ENCODE measurements at places on chromosomes 1 and 21. TPM values are rescaled to one million over a fixed set of nuclear protein-coding genes. Genes with fewer than 3 reads are reported as not detected.

DNA sequence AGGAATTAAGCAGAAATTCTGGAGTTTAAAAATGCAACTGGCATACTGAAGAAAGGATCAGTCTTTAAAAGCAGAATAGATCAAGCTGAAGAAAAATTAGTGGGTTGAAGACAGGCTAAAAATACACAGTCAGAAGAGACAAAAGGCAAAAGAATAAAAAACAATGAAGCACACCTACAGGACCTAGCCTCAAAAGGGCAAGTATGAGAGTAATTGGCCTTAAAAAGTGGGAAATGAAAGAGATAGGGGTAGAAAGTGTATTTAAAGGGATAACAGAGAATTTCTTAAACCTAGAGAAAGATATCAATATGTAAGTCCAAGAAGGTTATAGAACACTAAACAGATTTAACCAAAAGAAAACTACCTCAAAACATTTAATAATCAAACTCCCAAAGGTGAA lies 152.4 kb downstream of the GPATCH2 start:
- no peaks in the 10 kb centered on the region for H3K27me3 ChIP-seq
- no peak for DNase-seq
- no peak overlapping the region for H3K27ac ChIP-seq
- H3K4me1 ChIP-seq, result peaks cover 25% of the 10 kb centered on the region

GRCh38 chr1:231985296-231986023 lies 358.9 kb downstream of the DISC1 start:
- H3K27me3 ChIP-seq, result no peaks in the 10 kb centered on the region
- no peak for DNase-seq
- no peaks in the 10 kb centered on the region for H3K36me3 ChIP-seq
- peaks cover 2% of the 10 kb centered on the region for H3K4me1 ChIP-seq
- H3K4me3 ChIP-seq, result no peak overlapping the region

DNA sequence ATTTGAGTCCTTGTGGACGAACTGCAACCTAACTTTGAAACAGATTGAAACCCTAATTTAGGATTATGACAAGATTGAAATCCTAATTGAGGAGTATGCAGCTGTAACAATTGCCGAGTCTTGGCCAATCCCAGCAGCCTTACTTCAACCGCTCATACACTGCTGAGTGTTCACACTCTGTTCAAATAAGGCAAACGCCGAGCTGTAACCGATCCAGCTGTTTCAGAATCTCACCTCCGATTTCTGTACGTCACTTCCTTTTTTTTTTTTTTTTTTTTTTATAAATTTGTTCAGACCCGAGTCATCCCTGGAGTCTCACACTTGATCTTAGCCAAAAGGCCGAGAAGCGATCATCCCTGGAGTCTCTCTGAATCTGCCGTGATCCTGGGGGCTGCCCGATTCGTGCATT lies 22.3 kb upstream of the ATP5PO start:
- H3K36me3 ChIP-seq, result peaks cover 73% of the 10 kb centered on the region
- no peak overlapping the region for H3K4me3 ChIP-seq
- no peak for DNase-seq

DIO1 gene
- total RNA-seq, result not detected

DNA sequence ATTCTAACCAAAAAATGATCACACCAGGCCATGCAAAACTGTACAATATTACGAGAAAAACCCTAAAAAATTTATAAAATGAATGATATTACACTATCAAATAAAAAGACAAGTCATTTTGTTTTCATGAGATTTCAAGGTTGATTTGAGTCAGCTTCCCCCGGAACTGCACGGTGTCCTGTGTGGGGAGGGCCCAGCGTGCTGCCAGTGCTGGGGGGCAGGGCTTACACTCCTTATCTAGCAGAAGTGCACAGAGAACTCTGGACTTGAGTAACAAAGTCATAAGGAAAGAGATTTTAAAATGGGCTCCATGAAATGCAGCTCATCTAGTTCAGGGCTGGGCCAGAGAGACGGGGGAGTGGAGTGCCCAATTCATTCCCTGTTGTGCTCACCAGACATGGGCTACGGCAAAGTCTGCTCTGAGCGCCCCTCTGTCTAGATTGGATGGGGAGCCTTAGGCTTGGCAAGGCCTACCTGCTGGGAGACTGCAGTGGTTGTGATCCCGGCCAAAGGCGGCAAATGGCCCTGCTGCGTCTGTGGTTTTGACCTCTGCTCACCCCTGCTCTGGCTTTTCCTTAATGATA lies 50.1 kb downstream of the COQ8A start:
- peak overlapping the region; percentile 81 for H3K27ac ChIP-seq
- no peak overlapping the region for H3K4me3 ChIP-seq
- peaks cover 4% of the 10 kb centered on the region for H3K36me3 ChIP-seq
- no peaks in the 10 kb centered on the region for H3K27me3 ChIP-seq
- H3K4me1 ChIP-seq, result peaks cover 27% of the 10 kb centered on the region

ZZZ3 gene
- 39.5 TPM for total RNA-seq

COL6A2 gene
- 2.5 TPM for total RNA-seq

DNA sequence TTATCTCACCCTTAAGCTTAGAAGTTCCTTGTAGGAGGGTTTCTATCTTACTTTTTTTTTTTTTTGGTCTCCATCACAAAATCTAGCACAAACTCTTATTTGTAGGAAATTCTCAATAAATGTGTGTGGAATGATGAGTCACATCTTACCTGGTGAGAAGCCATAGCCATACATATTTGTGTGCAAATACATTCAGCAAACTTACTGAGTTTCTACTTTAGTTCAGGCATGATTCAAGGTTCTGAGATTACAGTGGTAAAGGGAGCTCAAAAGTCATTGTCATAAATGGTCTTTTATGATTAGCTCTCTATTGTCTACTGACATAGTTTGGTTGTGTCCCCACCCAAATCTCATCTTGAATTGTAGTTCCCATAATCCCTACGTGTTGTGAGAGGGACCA lies 193.1 kb upstream of the UBE2U start:
- no peak overlapping the region for H3K4me3 ChIP-seq
- no peak overlapping the region for H3K27ac ChIP-seq
- peaks cover 9% of the 10 kb centered on the region for H3K4me1 ChIP-seq
- no peaks in the 10 kb centered on the region for H3K36me3 ChIP-seq

CRP gene
- not detected for total RNA-seq

- no peaks in the 10 kb centered on the region for H3K27me3 ChIP-seq
- H3K4me1 ChIP-seq, result no peaks in the 10 kb centered on the region
- no peak overlapping the region for H3K4me3 ChIP-seq
These were observed 188.3 kb upstream of the MAP1LC3C start for GRCh38 chr1:242187171-242187570.

CFAP126 gene
- total RNA-seq, result not detected

GRCh38 chr1:169473347-169473746 lies 12.4 kb downstream of the SLC19A2 start:
- no peak overlapping the region for H3K4me3 ChIP-seq
- DNase-seq, result no peak
- no peaks in the 10 kb centered on the region for H3K4me1 ChIP-seq
- H3K27me3 ChIP-seq, result no peaks in the 10 kb centered on the region
- H3K36me3 ChIP-seq, result peaks cover 6% of the 10 kb centered on the region
- no peak overlapping the region for H3K27ac ChIP-seq

DNA sequence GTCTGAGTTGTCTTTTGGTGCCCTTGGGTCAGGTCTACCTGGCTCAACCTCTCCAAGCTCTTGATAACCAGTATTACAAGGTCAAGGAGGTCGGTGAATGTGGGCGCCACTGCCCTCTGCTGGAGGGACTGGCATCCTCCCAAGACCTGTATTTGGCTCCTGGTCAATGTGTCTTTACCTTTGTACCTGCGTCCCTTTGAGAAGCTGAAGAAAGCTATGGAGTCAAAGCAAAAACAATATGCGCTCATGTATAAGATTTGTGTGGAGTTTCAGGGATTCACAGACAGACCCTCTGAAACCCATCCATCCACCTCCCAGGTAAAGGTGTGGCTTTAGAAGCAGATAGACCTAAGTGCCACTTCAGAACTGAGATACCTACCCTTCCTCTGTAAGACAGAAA lies 61.8 kb upstream of the NBL1 start:
- H3K4me1 ChIP-seq, result peaks cover 12% of the 10 kb centered on the region
- no peak overlapping the region for H3K27ac ChIP-seq
- peak; percentile 77 for DNase-seq
- H3K36me3 ChIP-seq, result no peaks in the 10 kb centered on the region

GRCh38 chr1:36258960-36259344 lies 34.7 kb downstream of the THRAP3 start:
- H3K27ac ChIP-seq, result no peak overlapping the region
- DNase-seq, result no peak
- no peak overlapping the region for H3K4me3 ChIP-seq
- peaks cover 27% of the 10 kb centered on the region for H3K36me3 ChIP-seq

DNA sequence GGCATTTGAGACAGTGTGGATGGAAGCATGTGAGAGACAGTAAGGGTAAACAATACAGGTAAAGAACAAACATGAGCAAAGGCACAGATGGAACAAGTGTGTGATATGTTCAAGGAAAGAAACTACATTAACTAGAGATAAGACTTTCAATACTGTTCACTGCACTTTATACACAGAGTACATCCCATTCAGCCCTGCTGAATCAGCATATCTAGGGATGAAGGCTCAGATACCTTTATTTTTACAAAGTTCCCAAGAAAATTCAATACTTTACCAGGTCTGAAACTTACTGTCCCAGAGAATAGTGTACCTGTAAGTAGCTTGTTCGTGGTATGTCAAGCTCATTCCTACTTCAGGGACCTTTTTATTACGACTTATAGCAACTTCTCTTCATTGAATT lies 122.5 kb downstream of the LHX4 start:
- no peaks in the 10 kb centered on the region for H3K4me1 ChIP-seq
- no peaks in the 10 kb centered on the region for H3K27me3 ChIP-seq
- no peak overlapping the region for H3K4me3 ChIP-seq
- no peak overlapping the region for H3K27ac ChIP-seq
- DNase-seq, result no peak
- H3K36me3 ChIP-seq, result no peaks in the 10 kb centered on the region

- H3K27ac ChIP-seq, result no peak overlapping the region
- no peak overlapping the region for H3K4me3 ChIP-seq
- H3K36me3 ChIP-seq, result no peaks in the 10 kb centered on the region
- H3K27me3 ChIP-seq, result peaks cover 11% of the 10 kb centered on the region
- DNase-seq, result no peak
- peaks cover 18% of the 10 kb centered on the region for H3K4me1 ChIP-seq
These were observed 9.1 kb upstream of the PDIK1L start for GRCh38 chr1:26102526-26102925.

UMODL1 gene
- 0.10 TPM for total RNA-seq

HEYL gene
- not detected for total RNA-seq

SAMD11 gene
- total RNA-seq, result not detected

DNA sequence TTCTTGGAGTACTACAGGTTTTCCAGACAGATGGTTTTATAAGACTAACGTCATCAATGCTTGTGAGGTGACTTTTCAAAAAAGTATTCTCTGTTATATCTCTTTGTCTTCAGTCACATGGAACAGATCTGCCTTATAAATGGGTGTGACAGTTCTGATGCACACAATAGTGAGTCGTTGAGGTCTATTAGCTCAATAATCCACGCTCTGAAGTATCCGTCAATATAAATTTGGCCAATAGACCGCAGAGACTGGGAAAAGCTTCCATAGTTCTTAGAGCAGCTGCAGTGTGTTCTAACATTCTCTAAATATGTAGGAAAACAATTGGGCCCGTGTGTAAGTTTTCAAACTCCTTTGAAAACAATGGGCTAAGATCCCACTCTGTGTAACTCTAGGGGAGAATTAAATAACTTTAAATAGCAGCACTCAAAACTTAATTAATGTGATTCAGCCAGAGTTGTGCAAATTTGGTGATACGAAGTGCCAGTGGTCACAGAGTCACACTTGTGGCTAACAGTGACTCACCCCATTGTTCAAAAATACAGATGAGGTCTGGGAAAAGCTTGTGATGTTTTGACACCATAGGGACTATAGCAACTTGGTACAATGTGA lies 316.0 kb downstream of the LMO4 start:
- H3K4me1 ChIP-seq, result no peaks in the 10 kb centered on the region
- no peaks in the 10 kb centered on the region for H3K27me3 ChIP-seq
- no peak overlapping the region for H3K4me3 ChIP-seq
- no peak for DNase-seq

RGSL1 gene
- total RNA-seq, result not detected

DNA sequence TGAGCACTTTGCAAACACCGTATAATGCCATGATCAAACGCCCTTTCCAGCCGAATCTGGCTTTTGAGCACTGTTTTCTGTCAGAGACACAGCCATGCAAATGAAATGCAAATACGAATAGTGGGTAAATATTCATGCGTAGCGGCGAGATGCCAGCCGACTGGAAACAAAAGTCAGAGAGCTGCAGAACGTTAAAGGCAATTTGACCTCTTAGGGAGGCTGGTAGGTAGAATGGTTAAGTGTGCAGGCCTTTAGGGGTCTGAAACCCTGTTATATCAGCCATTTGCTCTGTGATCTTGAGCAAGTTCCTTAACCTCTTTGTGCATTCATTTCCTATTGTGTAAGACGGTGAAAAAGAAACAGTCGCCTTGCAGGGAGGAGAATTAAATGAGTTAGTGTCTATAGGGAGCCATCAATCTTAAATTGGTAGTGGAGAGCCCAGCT lies 6.5 kb upstream of the SDHB start:
- H3K27me3 ChIP-seq, result peaks cover 7% of the 10 kb centered on the region
- H3K27ac ChIP-seq, result peak overlapping the region; percentile 48
- peaks cover 6% of the 10 kb centered on the region for H3K4me1 ChIP-seq
- no peak overlapping the region for H3K4me3 ChIP-seq

CA6 gene
- total RNA-seq, result 0.31 TPM

- H3K4me1 ChIP-seq, result peaks cover 8% of the 10 kb centered on the region
- no peak overlapping the region for H3K4me3 ChIP-seq
- no peak for DNase-seq
- H3K27ac ChIP-seq, result no peak overlapping the region
- no peaks in the 10 kb centered on the region for H3K27me3 ChIP-seq
These were observed 29.5 kb downstream of the AK4 start for GRCh38 chr1:65177457-65177856.

SH2D2A gene
- 63.5 TPM for total RNA-seq

BMP8B gene
- total RNA-seq, result 0.12 TPM

- no peaks in the 10 kb centered on the region for H3K4me1 ChIP-seq
- peaks cover 2% of the 10 kb centered on the region for H3K27me3 ChIP-seq
- no peak for DNase-seq
- H3K4me3 ChIP-seq, result no peak overlapping the region
These were observed 22.9 kb downstream of the DDX20 start for GRCh38 chr1:111778541-111779051.

- no peaks in the 10 kb centered on the region for H3K36me3 ChIP-seq
- H3K27me3 ChIP-seq, result no peaks in the 10 kb centered on the region
- H3K4me1 ChIP-seq, result no peaks in the 10 kb centered on the region
- H3K4me3 ChIP-seq, result no peak overlapping the region
These were observed 166.1 kb downstream of the PLA2G4A start for GRCh38 chr1:186994897-186995296.
